ENCODE measurements at places on chromosomes 11 and 22. TPM values are rescaled to one million over a fixed set of nuclear protein-coding genes. Genes with fewer than 3 reads are reported as not detected.

Gene TRIM34
- total RNA-seq: 2.3 TPM

- DNase-seq: peak; percentile 79
Observed at GRCh38 chr11:112163875-112164685, at the start of gene IL18. IL18 (minus strand) TSS chr11:112164094; CDS start chr11:112155053, 9,041 bp downstream.

Gene CRYBA4
- not detected for total RNA-seq

- no peak for DNase-seq
Observed at GRCh38 chr11:1151366-1152315, 6.1 kb upstream of the MUC5AC start.

Gene OR51B5
- not detected for total RNA-seq

Data from cardiac septum (tissue), 1 donor.